Activated B cell treated with CpG ODN at 0.5 μM for 24 hours (primary cell): ENCODE measurements at places on chromosomes 16 and 17.

GRCh38 chr17:77596491-77597417, 361.7 kb upstream of the TNRC6C start:
- DNase-seq = no peak

DNA sequence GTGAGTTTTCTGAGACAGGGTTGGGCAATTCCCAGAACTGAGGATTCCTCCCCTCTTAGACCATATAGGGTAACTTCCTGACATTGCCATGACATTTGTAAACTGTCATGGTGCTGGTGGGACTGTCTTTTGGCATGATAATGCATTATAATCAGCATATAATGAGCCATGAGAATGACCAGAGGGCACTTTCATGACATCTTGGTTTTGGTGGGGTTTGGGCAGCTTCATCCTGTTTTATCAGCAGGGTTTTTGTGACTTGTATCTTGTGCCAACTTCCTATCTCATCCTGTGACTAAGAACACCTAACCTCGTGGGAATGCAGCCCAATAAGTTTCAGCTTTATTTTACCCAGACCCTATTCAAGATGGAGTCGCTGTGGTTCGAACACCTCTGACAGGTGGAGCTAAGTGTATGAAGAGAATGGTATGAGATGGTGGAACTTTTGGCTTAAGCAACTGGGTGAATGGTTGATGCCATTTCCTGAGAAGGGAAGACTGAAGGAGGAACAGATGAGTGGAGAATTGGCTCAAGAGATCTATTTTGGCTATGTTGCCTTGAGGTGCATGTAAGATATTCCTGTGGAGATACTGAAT, 217.3 kb downstream of the RAB11FIP4 start:
- no peak for DNase-seq

DNA sequence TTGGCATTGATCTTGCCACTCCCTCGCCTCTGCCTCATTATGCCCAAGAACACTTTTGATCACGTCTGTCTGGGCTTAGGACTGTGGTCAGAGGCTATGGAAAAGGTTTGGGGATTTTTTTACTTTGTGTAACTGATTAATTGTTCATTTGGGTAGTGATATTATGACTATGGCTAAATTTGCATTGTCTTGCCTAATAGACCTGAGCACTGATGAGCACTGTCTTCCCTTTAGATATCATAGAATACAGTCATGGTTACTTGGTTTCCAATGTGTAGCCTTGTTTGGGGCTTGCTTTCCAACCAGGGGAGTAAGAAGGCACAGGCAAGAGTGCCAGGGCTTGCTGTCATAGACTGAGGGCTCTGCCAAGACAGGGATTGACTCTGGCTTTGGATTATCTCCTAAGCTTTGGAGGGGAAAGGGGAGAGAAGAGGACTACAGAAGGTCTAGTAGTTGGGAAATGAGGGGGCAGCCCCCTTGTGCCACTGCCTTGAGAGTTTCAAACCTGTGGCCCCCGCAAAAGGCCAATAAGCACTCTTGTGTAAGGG, 13.7 kb downstream of the LIMD2 start:
- no peak for DNase-seq

- DNase-seq = no peak
These were observed 57.1 kb upstream of the EMP2 start for GRCh38 chr16:10637337-10638037.

- no peak for DNase-seq
These were observed 28.9 kb downstream of the WFDC1 start for GRCh38 chr16:84323606-84324005.
